ENCODE measurements at places on chromosomes 2 and 18.

- no peak for DNase-seq
Observed at GRCh38 chr18:41928581-41928980, 26.5 kb upstream of the PIK3C3 start.

DNA sequence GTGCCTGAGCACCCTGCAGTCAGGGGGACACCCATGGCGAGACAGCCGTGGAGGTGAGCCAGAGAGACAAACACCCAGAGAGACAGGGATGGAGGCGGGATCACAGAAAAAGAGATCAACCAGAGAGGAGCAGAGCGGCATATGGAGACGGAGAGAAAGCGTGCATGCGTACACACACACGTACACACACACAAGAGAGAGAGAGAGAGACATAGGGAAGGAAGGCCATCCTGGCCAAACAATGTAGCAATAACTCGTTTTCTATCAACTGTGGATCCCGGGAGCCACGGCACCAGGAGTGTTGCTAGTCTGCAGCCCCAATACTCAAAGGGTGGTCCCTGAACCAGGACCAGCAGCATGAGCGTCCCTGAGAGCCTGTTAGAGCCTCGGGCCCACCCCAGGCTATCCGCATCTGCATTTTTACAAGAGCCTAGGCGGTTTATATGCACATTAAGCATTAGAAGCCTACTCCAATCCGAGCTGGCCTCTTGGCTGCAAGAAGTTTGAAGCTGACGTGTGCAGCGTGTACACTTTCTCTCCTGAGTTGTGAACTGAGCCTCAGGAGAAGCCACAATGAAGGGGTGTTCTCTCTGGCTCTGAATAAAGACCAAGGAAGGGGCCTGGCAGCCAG is 50.1 kb upstream of the MYCN start:
- no peak for DNase-seq

DNA sequence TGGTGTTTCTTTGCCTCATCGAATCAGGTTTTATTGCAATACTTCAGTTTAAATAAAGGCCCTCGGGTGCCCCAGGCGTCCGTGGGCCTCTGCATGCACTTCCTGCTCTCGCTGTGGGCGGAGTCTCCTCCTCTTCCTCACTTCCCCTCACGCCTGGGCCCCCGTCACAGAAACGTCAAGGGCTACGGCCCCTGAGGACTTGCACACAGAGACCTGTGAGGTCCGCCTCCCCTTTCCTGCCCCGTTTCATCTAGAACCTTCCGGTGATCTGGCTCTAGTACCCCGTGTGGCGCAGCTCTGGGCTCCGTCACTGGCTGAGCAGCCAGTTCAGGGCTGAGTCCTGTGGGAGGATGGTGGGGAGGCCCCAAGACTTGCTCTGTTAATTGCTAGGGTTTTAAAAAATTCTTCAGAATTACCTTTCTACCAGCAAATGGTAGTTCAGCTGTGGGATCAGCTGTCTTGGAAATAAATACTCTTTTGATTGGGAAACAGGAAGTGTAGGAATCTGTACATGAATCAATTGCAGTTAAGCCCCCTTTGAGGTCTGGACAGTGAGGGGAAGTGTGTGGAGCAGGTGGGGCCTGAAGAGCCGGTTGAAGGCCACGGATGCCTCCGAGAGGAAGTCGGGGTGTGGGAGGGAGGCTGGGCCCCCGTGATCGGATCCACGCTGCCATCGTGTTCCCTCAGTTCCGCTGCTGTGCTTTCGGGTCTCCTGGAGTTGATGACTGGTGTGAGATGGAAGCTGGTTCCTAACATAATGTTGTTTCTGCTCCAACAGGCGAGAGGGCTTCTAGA is 10.2 kb downstream of the NFATC1 start:
- DNase-seq, result no peak

DNA sequence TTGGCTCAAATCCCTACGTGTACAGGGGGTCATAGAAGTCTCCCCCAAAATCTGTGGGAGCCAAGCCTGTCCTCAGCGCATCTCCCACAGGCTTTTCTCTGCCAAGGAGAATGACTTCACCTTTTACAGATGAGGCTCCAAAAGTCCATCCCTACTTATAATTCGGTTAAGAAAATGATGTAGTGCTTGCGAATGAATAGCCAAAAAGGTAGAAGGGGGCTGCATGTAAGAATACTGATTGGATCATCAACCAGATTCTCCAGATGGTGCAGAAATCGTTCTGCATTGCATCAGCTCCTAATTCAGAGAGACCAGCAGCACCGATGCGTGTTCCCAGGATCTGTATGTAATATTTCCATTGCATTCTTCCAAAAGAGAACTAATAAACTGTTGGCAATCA is 91.9 kb downstream of the EPHA4 start:
- DNase-seq, result no peak

DNA sequence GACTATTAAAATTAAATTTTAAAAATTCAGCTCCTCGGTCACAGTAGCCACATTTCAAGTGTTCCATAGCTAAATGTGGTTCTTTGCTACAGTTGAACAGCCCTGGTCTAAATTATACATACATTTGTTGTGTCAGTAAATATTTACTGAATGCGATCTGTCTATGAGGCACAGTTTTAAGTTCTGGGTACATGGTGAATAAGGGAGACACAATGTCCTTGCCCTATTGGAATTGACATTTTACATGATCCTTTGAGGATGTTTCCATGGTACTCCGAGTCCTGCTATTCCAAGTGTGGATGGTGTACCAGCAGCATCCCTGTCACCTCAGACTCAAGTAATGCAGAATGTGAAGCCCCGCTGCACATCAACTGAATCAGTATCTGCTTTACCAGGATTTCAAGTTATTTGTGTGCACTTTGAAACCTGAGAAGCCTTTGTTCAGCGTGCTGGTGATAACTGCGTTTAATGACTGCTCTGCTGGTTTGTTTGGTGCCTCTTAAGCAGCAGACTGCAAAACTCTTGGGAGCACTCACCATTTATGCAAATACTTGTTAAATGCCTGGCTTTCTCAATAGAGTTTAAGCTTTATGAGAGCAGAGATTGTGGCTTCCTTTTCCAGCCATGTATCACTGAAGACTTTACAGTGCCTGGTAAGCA is 1.5 kb downstream of the GALNT1 start:
- peak; percentile 52 for DNase-seq

DNA sequence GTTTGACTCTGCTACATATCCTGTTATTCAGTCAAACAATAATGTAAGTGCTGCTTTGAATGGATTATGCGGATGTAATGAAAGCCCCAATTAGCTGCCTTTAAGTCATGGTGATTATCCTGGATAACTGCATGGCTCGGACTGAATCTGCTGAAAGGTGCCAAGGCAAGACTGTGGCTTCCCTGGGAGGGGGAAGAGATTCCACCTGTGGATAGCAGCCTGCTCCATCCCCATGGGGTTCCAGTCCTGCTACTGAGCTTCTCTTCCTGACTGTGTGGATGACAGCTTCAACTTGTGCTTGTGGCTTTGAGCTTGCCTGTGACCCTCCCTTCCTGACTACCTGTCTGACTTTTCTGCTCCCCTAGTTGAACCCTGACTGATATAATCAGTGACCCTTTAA is 540.0 kb upstream of the GYPC start:
- no peak for DNase-seq

DNA sequence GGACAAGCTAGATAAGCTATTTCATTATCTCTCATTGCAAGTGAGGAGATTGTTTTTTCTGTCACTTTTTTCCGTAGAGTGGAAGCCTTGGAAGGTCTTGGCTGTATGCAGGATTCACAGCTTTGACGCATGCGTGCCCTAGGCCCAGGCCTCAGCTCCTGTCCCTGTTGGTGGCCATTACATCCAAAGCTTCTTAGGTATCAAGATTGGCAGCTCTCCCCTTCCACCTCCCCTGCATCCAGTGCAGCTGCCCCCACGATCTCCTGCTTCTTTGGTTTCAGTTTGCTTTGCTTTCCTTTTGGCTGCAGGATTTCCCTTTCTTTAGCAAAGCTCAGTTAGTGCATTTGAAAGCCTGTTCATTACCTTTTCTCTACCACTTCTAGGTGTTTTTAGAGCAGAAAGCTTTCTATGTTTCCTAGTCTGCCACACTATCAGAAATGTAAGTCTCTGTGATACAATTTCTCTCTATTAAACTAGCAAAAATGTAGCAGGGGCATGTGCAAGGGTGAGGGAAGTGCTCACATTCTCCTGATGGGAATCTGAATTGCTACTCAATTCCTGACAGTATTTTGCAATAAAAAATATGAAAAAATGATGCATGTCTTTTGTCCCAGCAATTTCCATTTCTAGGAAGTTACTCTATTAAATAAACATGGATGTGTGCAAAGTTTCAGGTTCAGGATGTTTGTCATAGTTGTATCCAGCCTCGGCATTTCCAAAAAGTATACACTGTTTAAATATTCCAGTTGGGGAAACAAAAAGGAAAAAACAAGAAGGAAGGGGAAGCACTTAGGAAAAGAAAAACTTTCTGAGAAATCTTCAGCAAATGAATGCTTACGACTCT is 91.2 kb downstream of the LIPG start:
- DNase-seq, result no peak

DNA sequence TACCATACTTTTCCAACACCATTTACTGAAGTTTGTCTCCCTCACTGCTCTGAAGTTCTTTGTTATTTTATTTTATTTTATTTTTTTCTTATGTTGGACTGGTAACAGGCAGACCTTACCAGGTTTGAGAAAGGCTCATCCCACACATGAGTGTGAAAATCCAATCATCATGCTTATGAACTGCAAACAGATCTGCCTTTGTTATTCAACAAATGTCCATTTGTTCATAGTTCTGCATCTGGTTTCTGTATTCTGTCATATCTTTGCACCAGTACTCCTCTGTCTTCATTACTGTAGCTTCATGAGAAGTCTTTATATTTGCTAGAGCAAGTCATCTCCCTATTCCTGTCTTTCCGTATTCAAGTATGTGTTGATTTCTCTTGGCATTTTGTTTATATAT is 5.3 kb downstream of the RNU2-63P start:
- no peak for DNase-seq

DNA sequence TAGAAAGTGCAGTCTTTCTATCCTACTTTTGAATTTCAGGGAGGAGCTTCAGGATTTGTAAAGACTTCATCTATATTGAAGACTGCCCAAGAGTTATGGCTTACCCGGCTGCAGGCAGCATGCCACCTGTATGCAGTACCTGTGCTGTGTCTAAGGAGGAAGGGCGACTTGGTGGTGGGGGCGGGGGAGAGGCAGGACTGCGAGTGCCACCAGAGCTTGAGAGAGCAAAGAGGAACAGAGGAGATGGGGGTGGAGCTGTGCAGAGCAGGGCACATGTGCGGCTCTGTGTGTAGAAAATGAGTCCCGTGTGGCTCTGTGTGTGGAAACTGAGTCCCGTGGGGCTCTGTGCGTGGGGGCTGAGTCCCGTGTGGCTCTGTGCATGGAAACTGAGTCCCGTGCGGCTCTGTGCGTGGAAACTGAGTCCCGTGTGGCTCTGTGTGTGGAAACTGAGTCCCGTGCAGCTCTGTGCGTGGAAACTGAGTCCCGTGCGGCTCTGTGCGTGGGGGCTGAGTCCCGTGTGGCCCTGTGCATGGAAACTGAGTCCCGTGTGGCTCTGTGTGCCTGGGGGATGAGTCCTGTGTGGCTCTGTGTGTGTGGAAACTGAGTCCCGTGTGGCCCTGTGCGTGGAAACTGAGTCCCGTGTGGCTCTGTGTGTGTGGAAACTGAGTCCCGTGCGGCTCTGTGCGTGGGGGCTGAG is 43.2 kb downstream of the LDLRAD4 start:
- no peak for DNase-seq

DNA sequence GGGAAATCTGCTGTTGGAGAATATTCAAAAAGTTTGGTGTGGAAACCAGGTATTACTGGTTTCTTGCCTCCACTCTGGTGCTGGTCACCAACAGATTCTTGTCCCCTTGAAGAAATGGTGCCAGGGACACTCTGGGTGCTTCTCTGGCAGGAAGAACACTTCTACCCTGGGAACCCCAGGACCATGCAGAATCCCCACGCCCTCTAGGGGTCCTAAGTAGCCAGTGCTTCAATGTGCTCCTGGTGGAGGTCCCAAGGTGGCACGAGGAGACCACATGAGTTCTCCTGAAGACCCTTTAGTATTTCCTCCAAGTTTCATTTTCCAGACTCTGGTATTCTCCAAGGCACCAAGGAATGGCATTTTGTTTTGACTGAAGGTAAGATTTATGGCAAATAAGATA is 380.6 kb downstream of the TSN start:
- DNase-seq, result no peak

Measured in trophoblast cell (in vitro differentiated cells and primary cell).